Activated CD4-positive, alpha-beta T cell treated with anti-CD3 and anti-CD28 coated beads for 1 hour (primary cell): ENCODE measurements at places on chromosomes 12 and 14.

DNA sequence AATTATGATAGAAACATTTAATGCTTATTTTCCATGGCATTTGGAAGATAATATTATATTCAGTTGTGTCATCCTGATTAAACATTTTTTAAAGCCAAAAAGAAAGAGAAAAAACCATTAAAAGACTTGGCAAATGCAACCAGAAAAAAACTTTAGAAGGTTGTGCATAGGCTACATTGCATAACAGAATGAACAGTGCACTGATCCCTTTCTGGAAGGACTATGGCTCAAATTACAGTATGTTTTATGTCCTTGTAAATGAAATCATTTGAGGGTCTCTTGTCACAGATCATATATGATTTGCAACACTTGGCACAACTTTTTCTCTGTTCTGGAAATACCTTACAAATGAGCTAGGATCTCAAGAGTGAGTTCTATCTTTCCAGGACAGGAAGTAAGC is 275.2 kb upstream of the FLRT2 start:
- DNase-seq = no peak

DNA sequence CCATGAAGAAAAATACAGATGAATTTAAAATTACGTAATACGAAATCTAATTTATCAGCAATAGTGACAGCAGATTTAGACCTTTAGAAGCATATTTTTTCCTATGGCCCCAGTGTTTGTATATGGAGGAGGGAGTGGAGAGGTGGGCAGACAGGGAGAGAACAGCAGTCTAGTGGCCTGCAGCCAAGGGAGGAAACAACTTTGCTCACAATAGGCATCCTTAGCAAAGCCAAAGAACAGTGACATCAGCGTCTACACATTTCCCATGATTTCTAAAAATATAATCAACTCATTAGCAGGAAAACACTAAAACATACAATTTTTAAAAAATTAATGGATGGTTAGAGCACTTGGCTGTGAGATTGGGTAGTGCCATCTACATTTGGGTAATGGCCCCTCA is 622.6 kb upstream of the ATP2B1 start:
- no peak for DNase-seq

DNA sequence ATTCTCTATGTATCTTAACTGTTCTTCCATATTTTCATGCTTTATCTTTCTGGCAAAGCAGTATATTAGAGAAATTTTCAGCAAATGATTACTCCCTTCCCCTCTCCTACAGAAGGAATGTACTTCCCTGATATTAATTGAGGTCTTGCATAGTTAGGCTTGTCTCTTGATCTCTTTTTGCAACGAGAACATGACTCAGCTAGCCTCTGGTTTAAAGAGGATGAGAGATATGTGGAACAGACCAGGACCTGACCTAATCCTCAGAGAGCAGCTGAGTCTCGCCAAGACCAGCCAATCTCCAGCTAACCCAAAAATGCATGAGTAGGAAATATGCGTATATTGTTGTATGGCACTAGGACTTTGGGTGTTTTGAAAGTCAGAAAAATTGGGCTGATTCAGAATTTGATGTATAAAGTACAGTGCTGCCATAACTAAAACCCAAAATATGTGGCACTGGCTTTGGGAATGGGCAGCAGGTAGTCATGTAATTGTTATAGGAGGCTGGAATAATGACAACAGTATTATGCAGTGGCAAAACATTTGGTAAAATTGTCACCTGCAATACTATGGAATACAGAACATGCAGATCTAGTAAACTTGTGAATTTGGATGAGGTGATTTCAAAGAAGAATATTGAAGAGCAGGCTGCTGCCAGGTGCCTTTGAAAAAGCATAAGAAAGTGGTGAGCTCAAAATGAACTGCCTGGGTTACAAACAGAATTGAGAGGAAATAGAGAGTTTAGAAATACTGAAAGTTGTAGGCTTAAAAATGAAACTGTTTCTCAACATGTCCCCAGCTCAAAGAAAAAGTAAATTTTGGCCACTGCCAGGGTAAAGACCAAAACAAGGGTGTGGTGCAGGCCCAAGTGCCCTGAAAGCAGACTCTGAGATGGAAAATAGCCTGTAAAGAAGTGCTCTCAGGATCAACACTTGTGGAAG is 9.3 kb upstream of the USP15 start:
- DNase-seq = no peak

GRCh38 chr12:80142640-80143039 is 43.3 kb downstream of the OTOGL start:
- no peak for DNase-seq

DNA sequence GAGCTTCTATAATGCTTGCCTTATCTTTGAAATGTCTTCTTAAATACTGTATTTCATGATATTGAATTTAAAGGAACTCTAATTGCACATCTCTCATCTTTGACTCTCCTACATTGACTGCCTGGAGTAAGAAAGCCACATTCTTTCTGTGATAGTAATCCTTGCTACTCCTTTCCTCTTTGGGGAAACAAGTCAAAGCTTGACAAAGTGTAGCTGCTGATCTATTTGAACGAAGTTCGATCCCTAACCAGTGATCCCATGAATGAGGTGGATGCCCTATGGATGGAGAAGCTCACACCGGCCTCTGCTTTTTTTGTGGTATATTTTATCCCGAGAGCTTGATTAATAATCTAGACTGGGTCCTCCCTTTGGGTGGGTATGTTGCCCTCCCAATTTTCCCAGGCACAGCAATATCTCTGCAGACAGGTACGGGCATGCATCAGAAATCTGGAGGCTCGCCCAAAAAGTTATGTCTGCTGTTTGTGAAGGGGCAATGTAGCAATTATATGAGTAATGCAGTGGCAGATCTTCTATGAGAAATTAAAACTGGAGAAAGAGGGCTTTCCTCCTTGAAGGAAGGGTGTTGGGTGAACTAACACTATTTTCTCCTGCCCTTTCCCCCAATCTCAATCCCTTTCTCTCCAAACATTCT is 163.0 kb upstream of the FRMD6 start:
- DNase-seq = no peak

DNA sequence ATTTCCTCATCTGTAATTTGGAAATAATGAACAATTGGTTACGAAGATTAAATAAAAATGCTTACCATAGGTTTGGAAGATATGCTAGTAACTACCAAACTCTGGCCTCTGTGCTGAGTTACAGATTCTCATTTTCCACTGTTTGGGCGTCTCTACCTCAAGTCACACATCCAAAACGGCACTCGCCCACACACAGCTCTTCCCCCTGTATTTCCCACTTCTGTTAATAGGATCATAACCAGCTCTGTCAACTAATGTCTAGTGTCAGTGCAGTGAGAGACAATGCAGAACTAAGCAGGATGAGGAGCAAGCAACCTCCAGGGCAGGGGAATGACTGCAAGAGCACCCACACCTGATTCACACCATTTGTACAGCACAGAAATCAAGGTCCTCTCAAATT is 10.9 kb upstream of the SYCP3 start:
- no peak for DNase-seq

DNA sequence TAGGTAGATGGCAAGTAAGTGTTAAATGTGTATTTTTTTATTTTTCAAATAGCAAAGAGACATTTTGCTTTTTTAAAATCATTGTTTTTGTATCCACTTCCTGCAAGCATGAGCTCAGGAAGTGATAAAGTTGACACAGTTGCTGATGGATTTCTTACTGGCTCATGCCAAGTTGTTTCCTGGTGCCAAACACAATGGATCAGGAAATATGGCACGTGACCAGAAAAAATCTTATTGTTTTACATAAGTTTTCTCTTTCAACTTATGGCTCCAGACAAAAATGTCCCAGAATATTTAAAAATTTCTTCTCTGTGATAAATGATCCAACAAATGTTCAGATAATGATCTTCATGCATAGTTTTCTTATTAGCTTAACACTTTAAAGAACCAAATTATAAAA is 1279.1 kb upstream of the FLRT2 start:
- DNase-seq = no peak
